T-helper 9 cell (primary cell): ENCODE measurements at places on chromosomes 12 and 14.

- DNase-seq: no peak
Observed at GRCh38 chr14:34964977-34965764, 17.6 kb upstream of the SRP54 start.

GRCh38 chr14:23174296-23175184 lies 8.9 kb downstream of the SLC7A8 start:
- no peak for DNase-seq

DNA sequence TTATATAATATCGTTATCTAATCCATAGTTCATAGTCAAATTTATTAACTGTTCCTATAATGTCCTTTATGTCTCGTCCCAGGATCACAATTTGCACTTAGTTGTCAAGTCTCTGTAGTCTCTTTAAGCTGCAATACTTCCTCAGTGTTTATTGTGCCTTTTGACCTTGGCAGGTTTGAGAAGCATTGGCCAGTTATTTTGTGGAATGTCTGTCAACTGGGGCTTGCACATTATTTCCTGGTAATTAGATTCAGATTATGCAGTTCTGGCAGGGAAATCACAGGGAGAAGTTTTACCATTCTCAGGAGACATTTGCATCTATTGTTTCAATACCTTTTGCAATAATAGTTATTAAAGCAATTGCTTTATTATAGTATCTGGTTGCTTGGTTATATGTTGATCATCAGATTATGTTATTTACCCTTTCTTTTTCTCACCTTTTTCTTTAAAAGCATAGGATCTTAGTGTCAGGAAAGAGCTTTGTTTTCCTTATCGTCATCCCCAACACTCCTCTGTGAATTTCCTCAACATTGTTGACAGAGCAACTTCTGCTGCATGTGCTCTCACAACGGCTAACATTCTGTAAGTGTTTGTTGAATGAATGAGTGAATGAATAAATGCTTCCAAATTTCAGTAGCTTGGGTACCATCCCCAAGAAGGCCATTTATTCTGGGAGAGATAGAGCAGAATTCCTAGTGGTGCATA lies 3.7 kb upstream of the ART4 start:
- no peak for DNase-seq

- DNase-seq: no peak
Observed at GRCh38 chr14:49966304-49966809, 73.5 kb downstream of the ARF6 start.

DNA sequence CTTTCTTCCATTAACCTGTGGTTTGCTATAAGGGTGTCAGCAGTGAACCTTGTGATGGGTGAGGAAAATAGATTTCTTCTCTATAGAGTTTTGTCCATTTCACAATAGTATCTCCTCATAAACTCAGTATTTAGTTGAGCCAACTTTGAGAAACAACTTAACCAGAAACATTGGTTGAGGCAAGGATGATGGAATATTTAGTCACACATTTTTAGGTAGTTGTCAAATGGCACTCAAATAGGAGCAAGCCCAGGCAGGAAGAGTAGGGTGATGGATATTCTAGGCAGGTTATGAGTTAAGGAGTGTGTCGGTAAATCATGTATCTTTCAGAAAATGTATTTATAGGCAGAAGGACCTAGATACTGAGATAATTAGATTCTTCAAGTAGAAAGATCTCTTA lies 1267.6 kb downstream of the SLC16A7 start:
- DNase-seq: no peak

DNA sequence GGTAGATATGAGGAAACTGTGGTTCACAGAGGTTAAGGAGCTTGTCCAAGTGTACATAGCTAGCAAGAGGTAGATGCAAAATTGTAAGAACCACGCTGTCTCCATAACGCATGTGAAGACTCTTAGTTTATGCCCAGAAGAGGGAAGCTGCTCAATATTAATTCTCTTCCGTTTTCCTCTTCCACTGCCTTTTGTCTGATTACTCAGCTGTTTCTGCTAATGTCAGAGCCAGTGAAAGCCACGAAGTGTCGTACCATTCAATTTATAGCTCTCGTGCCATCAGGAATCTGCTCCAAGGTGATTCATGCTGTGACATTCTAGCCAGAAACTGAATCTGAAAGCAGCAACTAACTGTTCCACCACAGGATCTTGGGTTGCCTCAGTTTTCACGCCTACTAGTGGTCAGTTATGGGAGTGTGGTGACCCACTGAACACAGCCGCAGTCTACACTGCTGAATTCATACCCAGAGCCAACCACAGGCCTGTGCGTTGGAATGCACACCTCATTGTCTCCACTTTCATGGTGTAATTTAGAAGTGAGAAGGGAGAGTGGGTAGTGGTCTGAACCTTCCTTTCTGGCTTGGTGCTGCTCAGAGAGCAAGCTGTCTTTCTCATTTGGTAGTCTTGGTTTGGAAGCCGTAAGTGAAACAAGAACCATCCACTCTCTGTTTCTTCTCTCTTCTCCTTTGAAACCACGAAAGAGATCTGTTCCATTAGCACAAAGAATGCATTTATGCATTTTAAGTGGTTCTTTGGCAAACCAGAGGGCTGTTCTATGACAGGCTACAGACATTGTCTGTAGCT lies 74.2 kb upstream of the NAP1L1 start:
- DNase-seq: peak; percentile 12

- DNase-seq: no peak
Observed at GRCh38 chr14:53491884-53492277, 338.8 kb upstream of the DDHD1 start.

DNA sequence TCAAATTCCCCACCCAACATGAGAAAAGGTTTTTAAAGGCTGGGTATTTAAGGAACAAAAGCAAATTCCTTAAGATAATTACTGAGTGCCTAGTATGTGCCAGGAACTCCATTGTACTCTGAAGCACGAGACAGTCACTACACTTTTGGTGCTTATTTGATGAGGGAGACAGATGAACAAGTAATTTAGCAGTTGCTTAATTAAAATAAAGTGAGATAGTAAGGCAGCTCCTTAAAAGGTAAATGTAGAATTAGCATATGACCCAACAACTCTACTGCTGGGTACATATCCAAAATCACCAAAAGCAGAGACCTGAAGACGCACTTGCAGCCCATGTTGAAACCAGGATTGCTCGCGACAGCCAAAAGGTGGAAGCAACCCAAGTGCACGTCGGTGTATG lies 21.3 kb downstream of the POLE start:
- no peak for DNase-seq

- peak; percentile 8 for DNase-seq
Observed at GRCh38 chr12:4809013-4809448, 88.8 kb downstream of the GALNT8 start.

GRCh38 chr14:44339231-44339630 lies 167.9 kb downstream of the FSCB start:
- DNase-seq: no peak

DNA sequence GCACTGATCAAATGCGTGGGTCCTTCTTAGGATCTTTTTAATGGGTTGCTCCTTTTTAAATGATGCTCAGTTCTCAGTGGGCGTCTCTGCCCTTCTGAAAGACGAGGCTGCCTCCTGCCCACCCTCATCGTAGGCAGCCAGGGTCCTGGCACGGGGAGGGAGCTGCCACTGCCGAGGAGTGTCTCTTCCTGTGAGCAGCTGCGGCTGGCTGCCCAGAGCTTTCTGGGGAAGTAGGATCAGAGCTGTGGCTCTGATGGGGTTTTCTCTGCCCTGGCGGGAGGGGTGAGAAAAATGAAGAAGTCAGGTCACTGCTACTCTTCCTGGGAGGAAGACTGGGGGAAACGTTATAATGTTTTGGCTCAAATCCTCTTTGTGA lies 31.1 kb upstream of the BEGAIN start:
- no peak for DNase-seq

- no peak for DNase-seq
Observed at GRCh38 chr14:80946797-80947196, 5.3 kb upstream of the CEP128 start.

DNA sequence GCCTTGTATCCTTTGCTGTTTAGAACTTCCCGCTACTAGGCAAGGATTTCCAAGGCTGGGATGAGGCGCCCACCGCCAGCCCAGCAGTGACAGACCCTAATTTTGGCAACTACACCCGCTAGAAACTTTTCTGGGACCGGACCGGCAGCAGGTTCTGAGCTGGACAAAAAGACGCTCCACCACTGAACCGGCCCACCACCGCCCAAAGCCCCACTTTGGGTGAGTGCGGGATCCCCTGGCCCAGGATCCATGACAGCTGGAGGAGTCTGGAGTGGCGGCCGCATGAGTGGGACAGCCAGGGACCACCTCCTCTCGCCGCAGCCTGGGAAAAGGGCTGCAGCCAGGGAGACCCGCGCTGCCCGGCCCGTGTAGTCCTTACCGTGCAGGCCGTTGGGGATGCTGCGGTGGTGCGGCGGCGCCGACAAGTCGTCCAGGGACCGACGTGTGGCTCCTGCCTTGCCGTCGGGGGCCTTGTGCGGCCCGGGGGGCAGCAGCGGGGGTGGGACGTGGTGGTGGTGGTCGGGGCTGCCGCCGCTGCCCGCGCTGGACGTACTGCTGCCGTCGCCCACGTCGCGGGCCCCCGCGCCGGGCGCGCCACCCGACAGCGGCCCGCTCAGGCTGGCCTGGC lies 1.1 kb downstream of the CCDC85C start:
- no peak for DNase-seq

DNA sequence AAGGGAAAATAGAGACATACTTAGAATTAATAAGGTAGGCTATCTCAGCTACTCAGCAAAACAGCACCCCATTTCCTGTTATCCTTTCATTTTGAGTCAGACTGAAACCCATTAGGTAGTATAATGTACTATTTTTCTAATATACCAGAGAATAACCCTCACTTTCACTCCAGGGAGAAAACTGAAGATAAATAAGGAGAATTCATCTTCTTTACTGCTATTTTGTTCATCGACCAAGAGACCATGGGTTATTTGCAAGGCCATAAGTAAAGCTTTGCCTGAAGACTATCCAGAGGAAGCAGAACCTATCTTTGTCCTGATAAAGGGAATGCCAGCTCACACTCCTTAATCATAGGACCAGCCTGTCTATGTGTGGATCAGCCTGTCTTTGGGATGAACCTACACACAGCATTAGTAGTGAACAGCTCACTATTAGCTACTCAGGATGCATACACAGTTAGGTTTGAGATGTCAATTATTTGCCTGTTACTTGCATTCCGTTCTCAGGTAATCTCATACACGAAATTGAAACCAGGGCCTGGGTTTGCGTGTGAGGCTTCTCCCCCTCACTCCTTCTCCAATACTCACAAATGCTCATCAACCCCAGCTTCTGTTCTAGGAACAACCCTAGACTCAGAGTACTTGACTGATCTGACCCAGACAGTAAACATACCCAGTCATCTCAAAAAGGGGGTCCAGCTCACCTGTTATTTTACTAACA lies 124.4 kb downstream of the DAD1 start:
- DNase-seq: no peak

- DNase-seq: no peak
Observed at GRCh38 chr12:63238892-63239291, 87.9 kb upstream of the AVPR1A start.

- no peak for DNase-seq
Observed at GRCh38 chr14:26873362-26873960, 275.6 kb upstream of the NOVA1 start.

- DNase-seq: no peak
Observed at GRCh38 chr12:51373187-51373586, 18.0 kb downstream of the GALNT6 start.

DNA sequence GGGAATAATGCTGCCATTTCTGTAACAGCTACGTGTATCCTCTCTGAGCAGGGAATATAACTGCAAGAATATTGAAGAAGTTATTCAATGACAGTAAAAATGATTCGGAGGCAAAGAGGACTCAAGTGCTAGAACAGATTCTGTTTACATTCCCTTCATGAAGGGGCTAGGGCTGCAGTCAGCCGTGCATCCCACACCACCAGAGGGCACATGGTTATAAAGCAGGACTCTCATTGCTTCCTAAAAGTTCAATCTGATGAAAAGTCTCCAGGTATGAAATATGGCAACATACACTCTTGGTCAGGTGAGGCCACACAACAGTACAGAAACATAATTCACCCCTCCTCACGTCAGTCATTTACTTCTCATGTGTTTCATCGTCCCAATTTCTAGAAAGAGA lies 34.0 kb downstream of the TCHP start:
- DNase-seq: no peak

GRCh38 chr12:90410962-90411361 lies 544.0 kb downstream of the CCER1 start:
- DNase-seq: no peak

GRCh38 chr14:68894802-68895703 lies 84.0 kb downstream of the ACTN1 start:
- no peak for DNase-seq

- no peak for DNase-seq
Observed at GRCh38 chr12:110010853-110011723, 11.9 kb downstream of the ANKRD13A start.

DNA sequence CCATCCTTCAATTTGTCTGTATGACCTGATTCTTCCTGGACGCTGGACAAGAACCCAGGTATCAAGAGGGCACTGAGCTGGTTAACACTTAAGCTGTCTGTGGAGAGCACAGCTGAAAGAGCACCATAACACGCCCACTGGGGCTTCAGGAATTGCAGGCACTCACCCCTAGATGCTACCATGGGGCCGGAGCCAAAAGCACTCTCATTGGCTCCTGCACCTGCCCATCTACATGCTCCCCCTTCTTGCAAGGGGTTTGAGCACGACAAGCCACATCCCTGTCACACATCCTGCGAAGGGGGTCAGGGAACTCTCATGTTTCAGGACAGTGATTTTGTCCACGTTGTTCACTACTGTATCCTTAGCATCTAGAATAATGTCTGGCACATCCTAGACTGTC lies 35.1 kb upstream of the TBC1D15 start:
- DNase-seq: no peak
